ENCODE measurements at places on chromosomes 1 and 21.

GRCh38 chr1:26531651-26532131, 2.1 kb downstream of the RPS6KA1 start:
- no peak for DNase-seq

- no peak for DNase-seq
Observed at GRCh38 chr21:38561613-38562581, 63.6 kb upstream of the ERG start.

GRCh38 chr1:52727114-52727586, 897 bp downstream of the ZYG11B start:
- DNase-seq = no peak

DNA sequence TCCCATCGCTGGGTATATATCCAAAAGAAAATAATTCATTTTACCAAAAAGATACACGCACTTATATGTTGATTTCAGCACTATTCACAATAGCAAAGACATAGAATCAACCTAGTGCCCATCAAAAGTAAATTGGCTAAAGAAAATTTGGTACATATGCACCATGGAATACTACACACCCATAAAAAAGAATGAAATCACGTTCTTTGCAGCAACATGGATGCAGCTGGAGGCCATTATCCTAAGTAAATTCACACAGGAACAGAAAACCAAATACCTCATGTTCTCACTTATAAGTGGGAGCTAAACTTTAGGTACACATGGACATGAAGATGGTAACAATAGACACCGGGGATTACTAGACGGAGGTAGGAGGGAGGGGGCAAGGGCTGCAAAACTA, 50.0 kb upstream of the ZNF644 start:
- no peak for DNase-seq

DNA sequence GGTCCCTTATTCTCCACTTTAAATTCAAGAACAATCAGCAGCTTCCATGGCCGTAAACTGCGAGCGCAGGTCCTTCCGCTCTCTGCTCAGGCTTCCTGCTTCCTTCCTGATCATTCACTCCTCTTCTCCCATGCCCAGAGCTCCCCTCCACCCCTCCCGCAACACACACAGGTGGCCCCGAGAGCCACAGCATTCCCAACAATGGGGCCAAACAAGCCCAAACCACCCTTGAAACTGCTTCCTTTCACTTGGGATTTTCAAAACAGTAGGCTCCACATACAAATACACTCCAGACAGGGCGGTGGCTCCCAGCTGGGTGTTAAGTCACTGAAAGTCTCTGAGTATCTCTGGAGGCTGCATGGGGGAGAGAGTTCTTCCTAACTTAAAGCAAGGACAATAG, 11.4 kb downstream of the FAM89A start:
- DNase-seq = no peak

DNA sequence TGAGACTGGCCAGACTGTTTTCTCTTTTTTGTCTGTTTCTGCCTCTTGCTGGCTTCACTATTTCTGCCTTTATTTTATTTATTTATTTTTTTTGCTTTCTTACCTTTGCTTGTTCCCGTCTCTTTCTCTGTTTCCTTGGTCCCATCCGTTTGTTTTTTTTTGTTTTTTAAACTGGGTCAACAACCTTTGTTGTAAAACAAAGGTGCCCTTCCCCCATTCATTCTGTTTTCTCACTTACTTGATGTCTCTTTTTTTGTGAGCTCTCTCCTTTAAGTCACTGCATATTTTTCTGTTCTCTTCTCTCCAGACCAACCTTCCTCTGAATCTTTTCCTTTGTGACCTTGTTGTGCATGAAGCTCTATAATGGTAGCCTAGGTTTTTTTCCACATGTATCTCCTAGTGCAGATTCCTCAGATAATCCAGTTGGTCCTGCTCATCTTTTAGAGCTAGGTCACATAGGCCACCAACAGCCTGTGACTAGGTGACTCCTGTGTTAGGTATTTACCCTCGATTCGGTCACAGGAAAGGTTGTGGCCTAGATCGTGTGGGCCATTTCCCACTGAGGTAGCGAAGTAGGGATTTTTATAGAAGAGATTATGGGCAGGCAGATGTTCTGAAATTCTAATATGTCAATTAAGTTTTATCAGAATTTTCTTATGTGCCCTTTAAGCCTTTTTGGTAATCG, 15.9 kb downstream of the GNAI3 start:
- DNase-seq = no peak

DNA sequence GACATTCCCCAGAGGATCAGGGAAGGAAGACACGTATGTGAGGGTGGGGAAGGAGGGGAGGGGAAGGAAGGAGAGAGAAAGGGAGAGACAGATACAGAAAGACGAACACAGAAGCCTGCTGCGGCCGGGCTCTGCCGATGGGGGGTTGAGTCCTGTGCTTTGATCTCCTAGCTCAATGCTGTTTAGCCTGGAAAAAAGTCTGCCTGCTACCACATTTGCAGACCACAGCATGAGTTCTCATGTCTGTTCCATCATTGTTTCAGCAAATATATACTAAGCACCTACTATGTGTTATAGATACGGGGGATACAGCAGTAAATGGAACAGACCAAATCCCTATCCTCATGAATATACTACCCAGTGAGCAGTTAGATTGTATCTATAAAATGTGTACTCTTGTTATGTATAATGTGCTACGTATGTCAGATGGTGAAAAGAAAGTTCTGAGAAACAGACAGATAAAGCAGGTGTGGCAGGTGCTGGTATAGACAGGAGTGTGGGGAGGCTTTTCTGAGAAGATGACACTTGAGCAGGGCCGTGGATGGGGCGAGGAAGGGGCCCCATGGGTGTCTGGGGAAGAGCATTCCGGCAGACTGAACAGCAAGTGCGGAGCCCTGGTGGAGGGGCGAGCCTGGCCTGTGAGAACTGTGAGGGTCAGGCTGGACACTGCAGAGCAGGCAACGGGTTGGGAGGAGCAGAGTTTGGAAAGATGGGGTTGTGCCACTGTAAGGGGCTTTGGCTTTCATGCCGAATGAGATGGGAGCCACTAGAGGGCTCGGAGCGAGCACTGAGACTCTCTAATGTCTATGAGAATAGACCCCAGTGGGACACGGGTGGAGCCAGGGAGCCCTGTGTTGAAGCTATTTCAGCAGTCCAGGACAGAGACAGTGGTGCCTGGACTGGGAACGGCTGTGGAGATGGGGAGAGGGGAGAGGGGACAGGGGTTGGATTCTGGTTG, 34.1 kb downstream of the KIAA1614 start:
- DNase-seq = no peak

GRCh38 chr1:74427681-74428080, 84.7 kb downstream of the LRRC53 start:
- peak; percentile 4 for DNase-seq

DNA sequence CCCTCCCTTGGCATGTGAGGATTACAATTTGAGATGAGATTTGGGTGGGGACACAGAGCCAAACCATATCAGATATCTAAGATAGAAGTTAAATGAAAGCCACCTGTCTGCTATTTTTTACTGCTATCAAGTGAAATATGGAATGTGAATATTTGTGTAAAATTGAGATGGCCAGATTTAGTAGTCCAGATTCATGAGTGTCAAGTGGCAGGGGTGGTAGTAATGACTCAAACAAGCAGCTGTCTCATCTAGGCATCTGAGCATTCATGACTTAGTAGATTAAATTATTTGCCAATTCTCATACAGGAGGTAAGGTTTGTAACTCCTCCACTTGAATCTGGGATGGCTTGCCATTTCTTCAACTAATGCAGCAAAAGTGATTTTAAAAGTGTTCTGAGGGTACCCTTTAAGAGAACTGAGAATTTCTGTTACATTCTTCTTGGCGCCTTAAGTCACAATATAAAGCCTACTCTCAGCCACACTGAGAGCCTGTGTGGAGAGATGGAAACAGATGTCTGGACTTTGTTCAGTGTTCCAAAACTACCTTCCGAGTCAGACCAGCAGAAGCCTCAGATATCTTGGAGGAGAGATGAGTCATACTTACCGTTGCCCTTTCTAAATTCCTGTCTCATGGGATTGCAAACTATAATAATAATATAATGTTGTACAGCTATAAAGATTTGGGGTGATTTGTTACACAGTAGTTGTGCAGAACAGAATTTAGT, 1065.6 kb upstream of the TMPRSS15 start:
- no peak for DNase-seq

- DNase-seq = no peak
Observed at GRCh38 chr1:220409771-220410595, 118.0 kb upstream of the MARK1 start.

DNA sequence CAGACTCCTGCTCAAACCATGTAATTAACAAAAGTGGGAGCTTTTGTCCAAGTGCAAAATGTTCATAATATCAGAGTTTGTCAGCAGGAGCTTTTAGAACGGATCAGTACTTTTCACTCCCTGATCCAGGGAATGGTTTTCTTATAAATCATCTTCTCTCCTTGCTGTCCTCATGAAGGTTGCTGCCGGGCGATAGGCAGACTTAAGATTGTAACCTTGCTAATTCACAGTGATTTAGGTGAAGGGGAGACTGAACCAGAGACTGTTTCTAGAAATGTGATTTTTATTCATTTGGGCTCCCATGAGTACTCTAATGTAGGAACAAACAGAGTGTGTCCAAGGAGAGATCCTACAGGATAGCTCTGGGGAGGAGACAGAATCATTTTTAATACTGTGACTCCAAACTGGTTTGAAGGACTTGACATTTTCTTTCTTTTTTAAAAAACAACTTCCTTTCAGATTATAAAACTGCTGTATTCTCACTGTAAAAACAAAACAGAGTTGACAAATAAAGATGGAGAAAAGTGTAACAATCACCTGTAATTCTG, 23.7 kb downstream of the ELAVL4 start:
- DNase-seq = no peak

GRCh38 chr21:31050577-31051157, 12.4 kb upstream of the KRTAP19-8 start:
- DNase-seq = no peak

GRCh38 chr1:8078176-8078671, 52.1 kb upstream of the ERRFI1 start:
- DNase-seq = peak; percentile 83

DNA sequence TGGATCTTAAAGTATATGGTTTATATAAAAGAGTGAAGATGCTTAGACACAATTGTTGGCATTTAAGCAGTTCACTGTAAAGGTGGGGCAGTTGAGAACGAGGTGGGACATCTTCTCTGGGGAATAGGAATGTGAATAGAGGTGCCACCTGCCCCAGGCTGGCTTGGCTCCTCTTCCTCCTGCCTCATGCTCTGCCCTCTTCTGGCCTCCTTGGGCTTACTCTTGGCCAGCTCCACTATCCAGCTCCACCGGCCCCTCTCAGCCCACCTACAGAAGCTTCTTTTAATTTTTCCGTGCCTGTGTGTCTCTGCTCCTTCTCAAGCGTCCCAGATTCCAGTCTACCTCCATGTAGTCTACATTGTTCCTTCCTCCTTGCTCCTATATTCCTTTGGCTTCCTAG, 122.1 kb downstream of the NUF2 start:
- no peak for DNase-seq

- DNase-seq = no peak
Observed at GRCh38 chr1:200330741-200331428, 79.0 kb downstream of the ZNF281 start.
